ENCODE measurements at places on chromosomes 11 and 22.

DNA sequence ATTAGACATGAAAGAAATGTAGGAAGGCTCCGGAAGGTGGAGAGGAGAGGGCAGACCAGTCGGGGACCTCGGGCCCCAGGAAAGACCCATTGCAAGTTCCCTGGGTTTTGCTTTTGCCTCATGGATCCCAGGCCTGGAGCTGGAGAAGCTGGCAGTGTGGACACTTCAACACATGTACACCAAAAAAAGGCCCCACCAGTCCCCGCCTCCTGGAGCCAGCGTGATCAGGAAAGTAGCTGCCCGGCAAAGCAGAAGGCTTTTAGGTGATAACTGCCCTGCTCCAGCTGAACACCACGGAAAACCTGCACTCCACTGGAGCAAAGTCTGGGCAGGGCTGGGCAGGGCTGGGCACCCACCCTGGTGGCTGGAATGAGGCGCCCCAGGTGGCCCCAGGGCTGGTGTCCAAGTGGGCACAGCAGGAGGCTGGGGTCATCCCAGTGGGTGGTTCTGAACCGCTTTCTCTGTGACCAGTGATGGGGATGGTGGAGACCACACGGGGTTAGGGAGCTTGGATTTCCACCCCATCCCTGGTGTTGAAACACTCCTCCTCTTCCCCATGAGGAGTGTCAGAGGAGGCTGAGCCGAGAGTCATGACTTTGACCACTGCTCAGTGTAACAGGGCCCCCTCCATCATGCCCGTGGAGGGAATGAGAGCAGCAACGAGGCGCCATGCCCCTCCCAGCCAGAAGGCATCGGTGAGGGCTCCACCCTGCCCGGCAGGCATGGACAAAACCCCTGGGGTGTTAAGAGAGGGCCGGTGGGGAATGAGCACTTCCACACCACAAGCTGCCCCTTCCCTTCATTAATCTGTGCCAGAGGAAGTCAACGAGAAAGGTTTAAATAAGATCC is 16.9 kb upstream of the MUC5AC start:
- DNase-seq = no peak

DNA sequence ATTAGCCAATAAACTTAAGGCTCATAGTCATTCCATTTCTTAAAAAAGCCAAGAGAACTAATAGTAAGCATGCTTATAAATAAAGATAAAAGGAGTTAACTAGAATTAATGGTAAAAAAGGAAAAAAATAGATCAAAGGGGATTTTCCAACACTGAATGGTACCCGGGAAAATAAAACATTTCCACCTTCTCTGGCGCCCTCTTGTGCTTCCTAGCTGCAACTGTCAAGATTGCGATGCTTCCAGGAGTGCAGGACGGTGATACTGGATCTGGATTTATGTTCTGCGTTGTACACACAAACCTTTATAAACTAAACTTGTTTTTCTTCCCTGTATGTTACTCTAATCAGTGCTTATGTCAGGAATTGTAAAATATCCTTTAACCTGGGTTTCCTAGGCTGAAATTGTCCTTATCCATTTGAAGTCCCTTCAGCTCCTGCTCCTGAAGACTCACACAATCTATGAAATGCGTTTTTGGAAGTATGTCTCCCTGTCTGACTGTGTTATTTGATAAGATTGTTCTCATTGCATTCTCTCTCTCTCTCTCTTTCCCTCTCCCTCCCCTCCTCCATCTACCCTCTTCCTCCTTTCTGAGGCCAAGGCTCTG is 9.6 kb upstream of the HTATIP2 start:
- no peak for DNase-seq

- DNase-seq = no peak
Observed at GRCh38 chr11:39268176-39268690, 2191.2 kb downstream of the LRRC4C start.

GRCh38 chr11:2665526-2666400 is 34.0 kb downstream of the KCNQ1OT1 start:
- DNase-seq = no peak

DNA sequence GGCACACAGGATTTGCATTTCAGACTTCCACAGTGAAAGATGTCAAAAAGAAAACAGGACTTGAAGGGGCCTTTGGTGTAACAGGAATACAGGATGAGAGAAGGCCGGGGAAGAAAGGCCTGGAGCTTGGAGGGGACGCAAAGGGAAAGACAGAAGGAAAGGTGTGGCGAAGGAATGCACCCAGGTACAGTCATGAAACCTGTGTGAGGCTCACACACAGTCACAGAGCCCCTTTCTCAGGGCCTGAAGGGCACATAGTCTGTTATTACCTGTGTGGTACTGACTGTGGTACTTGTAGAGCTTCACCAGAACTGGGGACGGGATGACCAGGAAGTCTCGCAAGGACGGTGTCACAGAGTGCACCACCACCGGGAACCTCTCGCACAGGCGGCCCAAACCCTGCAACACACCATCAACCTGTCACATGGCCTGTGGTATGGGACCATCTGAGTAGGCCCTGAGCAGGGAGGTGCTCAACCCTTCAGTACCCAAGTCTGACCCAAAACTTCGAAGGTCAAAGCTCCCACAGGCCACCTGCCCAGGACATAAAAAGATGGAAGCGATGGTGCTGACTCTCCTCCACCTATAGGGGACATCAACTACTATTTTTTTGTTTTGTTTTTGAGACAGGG is 29.1 kb downstream of the SERPIND1 start:
- DNase-seq = no peak

DNA sequence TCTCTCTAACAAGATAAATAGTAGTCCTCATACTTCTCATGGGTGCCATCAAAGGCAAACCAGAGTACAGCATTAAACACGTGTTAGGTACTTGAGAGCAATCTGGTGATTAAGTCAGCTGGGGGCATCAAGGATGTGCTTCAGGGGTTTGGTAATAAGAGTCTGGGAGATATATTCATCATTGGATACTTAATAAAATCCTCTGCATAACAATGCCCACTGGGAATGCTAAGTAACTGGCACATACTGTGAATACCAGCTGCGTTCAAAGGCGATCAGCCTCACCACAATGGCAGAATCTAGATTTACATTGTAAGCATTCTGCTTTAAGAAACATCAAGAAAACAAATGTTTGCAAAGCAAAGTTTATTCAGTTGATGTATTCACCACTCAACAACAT is 268.6 kb upstream of the PITPNB start:
- no peak for DNase-seq

DNA sequence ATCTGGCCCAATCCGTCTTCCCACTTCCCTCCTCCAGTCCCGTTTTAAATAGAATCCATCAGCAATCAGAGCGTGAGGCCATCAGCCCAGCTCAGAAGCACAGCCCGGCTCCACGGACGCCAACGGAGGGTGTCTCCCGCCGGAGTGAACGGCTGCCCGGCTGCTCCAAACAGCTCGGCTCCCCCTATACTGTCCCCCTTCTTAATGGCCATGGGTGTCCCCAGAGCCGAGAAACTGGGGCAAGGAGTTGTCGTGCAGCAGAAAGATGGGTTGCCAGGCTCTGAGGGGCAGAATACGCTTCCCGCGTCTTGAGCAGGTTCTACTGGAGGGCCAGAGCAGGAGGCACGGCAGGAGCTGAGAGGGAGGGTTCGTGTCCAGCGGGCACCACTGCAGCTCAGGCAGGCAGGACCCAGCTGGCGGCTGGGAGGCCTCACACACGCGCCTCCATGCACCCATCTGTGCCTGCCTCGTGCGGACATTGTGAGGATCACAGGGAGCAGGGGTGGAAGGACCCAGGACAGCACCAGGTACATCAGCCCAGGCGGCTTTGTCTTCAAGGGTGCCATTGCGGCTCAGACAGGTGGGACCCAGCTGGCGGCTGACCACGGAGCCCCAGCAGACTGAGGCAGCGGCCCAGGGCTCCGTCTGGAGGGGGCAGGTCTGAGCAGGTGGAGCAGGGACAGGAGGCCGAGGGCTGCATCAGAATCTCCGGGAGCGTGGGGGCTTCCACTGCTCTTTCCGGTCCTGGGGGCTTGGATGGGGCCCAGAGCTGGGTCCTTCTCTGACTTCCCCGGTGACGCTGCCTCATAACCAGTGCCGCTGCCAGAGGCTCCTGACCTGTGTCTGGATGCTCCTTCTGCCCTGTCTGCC is 882.7 kb downstream of the BRD1 start:
- no peak for DNase-seq

GRCh38 chr11:34250732-34251588 is 106.8 kb downstream of the ABTB2 start:
- DNase-seq = peak; percentile 42

GRCh38 chr22:19707347-19708290 is 6.7 kb upstream of the SEPTIN5 start:
- DNase-seq = no peak

- no peak for DNase-seq
Observed at GRCh38 chr22:45504373-45505341, 2.0 kb downstream of the FBLN1 start.

- no peak for DNase-seq
Observed at GRCh38 chr11:60912851-60913528, 968 bp upstream of the TMEM109 start.

DNA sequence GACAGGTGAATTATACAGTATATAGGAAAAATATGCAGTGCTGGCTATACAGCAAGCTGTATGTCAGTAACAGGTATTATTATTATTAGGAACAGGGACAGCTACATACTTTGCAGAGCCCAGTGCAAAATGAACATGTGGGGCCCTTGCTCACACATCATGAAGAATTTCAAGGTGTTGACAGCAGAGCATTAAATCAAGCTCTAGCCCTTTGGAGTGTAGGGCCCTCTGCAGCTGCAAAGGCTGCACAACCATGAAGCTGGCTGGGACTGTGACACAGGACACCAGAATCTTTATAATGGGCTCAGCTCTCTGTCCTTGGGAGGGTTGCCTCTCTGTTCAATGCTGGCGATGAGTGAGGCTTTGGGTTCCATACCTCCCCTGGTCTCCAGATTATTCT is 44.9 kb upstream of the DAGLA start:
- DNase-seq = no peak

DNA sequence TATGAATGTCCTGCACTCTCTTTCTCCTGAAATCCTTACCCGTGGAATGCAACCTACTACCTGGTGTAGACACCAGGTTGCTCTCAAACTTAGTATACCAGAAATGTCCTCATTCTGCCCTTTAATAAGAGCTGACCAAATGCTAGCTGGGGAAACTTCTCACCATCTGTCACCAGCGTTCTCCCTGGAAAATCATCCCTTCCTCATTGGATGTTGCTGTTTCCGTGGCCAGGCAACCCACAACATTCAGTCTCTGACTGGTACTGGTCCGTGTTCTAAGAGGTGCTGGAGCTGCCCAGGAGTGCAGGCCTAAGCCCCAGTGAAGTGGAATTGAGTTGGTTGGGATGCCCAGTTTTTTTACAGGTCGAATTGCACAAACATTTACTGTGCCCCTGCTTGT is 40.7 kb upstream of the RAB1B start:
- no peak for DNase-seq

DNA sequence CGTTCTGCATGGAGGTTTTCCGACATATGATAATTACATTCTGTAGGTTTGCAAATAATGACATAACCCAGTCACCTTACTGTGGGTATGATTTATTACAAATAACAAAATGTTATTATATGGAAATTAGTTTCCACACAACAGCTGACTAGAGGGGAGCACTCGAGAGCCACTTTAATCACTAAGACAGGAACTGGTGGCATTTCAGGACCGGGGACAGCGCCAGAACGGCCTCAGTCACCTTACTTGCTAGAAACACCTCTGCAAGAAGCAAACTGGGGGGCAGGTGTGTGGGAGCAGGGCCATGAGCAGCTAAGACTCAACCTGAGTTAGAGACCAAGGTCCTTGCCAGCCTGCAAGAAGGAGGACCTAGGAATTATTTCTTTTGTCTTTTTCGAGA is 199.9 kb downstream of the DSCAML1 start:
- no peak for DNase-seq

DNA sequence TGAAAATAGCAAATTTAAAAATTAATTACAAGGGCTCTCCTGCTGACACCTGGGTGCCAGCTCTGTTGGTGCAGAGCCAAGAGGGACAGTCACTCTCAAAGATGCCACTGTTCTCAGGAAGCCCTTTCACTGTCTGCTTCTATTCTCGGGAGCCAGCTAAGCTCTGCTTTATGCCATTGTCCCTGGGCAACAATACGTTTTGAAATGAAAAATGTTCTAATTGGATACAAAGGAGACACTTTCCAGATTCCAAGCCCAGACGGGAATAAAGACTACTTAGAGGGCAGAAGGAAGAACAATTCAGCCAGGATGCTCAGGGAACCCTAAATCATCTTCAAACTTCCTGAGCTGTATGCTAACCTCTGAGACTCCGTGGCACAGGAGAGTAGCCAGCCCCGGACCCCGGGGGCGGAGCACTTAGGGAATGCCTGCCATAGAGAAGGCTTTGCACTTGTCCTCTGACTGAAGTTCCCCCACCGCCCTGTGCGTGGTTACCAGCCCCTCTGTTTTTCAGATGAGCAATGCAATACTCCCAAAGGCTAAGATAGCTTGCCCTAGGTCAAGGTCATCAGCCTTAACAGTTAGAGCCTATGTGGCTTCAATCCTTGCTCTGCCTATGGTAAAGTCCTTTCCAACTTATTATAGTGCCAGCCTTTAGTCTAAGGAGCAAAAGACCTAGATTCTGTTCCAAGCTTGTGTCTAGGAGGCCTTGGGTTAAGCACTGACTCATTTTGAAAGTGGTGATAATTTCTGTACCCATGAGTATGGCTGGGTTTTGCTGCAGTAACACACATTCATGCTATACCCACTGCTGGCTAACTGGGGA is 150.9 kb downstream of the CACNA1I start:
- no peak for DNase-seq

Measured in stimulated activated CD4-positive, alpha-beta T cell treated with anti-CD3 and anti-CD28 coated beads, Interleukin-1b, Interleukin-23, amount 100 ng/mL, for 1 hour (primary cell).